Stimulated activated CD4-positive, alpha-beta T cell treated with anti-CD3 and anti-CD28 coated beads, TNF-alpha, amount 100 ng/mL, for 1 hour (primary cell): ENCODE measurements at places on chromosomes 2 and 18.

- DNase-seq: no peak
Observed at GRCh38 chr18:69757733-69758132, 189.9 kb downstream of the CD226 start.

DNA sequence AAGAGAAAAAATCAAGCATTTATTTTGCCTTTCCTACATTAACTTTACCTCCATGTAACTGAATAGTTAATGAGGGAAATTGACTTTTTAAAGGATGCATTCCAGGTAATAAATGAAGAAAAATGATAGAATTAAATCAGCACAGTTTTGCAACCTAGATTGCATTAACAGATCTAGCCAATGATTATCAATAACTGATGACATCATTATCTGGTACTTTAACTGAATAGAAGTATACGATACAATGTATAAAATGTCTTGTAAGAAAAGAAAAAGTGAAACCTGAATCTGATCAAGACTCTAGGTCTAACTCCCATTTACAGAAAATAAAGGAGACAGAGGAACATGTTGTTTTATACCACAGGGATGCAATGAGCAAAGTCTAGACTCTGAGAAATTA is 126.0 kb upstream of the XPO1 start:
- no peak for DNase-seq

GRCh38 chr2:97994476-97994875 is 1.3 kb downstream of the TMEM131 start:
- no peak for DNase-seq

GRCh38 chr2:224638301-224638823 is 53.2 kb upstream of the CUL3 start:
- DNase-seq: no peak

GRCh38 chr2:233380132-233380895 is 26.0 kb downstream of the DGKD start:
- no peak for DNase-seq

DNA sequence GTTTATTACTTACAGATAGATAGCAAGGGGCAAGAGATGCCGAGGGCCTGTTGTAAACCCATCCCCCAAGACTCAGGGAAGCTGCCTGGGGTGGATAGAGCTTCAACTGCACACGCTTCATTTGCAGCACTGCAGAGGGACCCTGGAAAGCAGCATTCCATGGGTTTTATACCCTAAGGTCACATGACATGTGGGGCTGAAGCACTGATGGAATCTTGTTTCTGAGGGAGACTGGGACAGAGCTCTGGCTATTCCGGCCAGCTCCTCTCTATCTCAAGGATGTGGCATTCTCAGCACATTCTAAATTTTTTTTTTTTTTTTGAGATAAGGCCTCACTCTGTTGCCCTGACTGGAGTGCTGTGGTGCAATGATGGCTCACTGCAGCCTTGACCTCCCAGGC is 300.1 kb downstream of the MYCN start:
- no peak for DNase-seq

DNA sequence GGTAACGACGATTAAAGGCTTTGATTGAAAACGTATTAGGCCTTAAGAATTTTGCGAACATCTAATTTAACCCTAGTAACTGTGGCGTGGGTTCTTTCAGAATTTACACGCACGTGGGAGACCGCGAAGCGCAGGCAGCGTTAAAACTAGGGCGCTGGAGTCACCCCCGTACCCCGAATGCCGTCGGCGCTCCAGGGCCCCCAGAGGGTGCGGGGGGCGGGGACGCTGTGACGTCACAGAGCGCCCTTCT is 673 bp upstream of the SMCHD1 start:
- no peak for DNase-seq

- no peak for DNase-seq
Observed at GRCh38 chr2:187134306-187134705, 285.3 kb upstream of the ZSWIM2 start.

DNA sequence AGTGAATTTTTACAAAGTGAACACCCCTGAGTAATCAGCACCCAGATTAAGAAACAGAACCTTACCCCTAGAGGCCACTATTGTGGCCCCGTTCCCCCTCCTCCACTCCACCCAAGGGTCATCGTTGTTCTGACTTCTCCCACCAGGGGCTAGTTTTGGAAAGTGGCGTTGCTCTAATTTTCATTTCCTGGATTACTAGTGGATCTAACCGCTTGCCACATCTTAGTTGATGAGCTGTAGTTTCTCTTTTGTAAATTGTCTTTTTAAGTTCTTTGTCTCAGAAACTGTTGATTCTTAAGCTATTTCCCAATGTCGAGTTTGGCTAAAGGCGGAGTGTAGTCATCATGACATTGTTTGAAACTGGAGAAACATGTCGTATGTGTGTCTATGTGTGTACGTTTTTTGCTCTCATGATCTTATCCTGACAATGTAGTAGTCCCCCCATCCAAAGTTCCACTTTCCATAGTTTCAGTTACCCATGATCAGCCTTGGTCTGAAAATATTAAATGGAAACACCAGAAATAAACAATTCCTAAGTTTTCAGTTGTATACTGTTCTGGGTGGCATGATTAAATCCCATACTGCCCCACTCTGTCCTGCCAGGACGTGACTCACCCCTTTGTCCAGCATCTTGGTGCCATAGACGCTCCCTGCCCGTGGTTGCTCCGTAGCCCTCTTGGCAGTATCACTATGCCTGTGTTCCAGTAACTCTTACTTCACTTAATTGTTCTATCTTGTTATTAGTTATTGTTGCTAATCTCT is 71.0 kb upstream of the SP3 start:
- DNase-seq: no peak

- DNase-seq: no peak
Observed at GRCh38 chr2:143843686-143844085, 676.2 kb downstream of the ZEB2 start.

- DNase-seq: no peak
Observed at GRCh38 chr2:218291318-218292047, 820 bp downstream of the TMBIM1 start.
